ENCODE measurements at places on chromosomes 1 and 21. TPM values are rescaled to one million over a fixed set of nuclear protein-coding genes. Genes with fewer than 3 reads are reported as not detected.

DNA sequence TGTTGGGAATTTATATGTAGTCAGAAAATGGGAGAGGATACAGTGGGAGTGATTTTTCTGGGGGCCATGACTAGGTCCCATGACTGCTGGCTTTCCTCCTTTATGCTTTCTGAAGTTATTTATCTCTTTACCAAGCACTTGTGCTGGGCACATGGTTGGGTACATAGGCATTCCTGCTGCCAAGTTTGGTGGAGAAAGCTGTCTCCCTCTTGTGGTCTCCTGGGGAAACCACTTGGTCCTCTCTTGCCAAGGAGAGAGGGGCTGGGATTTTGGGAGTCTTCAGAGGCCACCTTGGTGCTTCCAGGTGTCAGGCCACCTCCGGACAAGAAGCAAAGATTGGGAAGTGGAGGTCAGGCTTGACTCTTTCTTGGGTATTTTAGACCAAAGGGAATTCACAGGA lies 120.2 kb upstream of the KCNE2 start:
- no peaks in the 10 kb centered on the region for H3K27me3 ChIP-seq
- no peak for DNase-seq
- H3K4me1 ChIP-seq = no peaks in the 10 kb centered on the region

DNA sequence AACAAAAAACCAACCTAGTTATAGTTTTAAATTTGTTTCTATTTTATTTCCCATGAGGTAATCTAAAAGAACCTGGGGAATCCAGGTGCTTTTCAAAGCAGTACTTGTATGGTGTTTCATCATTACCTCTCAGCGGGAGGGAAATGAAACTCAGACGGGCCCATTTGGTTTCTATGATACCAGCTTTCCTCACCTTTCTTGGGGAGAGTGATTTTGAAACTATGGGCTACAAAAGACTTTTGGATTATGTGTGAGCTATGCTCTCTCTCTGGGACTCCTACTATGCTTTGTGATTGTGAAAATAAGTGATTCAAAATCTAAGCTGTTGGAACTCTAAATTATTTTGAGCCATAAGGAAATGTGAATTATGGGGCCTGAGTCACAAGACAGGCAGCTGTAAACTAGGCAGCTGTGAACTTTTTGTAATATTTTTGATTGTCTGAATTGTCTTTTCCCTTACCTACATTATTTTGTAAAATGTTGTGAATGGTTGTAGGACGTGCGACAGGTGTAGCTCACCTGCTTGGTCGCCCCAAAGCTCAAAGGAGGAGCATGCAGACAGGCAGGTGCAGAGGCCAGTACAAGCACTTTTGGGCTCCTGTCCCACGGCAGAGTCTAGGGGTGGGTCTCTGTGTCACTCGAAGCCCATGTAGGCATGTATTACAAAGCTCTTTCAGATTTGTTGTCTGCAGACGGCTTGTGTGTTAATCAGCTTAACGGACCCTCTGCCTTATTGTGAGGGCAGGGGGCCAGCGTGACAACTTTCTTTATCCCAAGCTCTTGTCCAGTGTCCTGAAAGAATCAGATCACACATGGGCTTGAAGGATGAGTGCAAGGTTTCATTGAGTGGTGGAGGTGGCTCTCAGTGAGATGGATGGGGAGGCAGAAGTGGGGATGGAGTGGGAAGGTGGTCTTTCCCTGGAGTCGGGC lies 64.8 kb upstream of the BACH1 start:
- no peaks in the 10 kb centered on the region for H3K27me3 ChIP-seq
- H3K4me3 ChIP-seq = 0 out of 2 replicates have a peak overlapping the region, but pooled peaks have one; percentile 2
- H3K4me1 ChIP-seq = peaks cover 75% of the 10 kb centered on the region
- no peaks in the 10 kb centered on the region for H3K36me3 ChIP-seq

GRCh38 chr1:204074274-204075138 lies 1.6 kb downstream of the SOX13 start:
- no peak overlapping the region for H3K27ac ChIP-seq
- no peaks in the 10 kb centered on the region for H3K4me1 ChIP-seq
- no peak overlapping the region for H3K4me3 ChIP-seq
- no peaks in the 10 kb centered on the region for H3K36me3 ChIP-seq

- H3K4me1 ChIP-seq = peaks cover 7% of the 10 kb centered on the region
- no peak overlapping the region for H3K4me3 ChIP-seq
- no peak overlapping the region for H3K27ac ChIP-seq
- no peak for DNase-seq
Measured at GRCh38 chr1:243718893-243719292, 131.2 kb downstream of the AKT3 start.

DNA sequence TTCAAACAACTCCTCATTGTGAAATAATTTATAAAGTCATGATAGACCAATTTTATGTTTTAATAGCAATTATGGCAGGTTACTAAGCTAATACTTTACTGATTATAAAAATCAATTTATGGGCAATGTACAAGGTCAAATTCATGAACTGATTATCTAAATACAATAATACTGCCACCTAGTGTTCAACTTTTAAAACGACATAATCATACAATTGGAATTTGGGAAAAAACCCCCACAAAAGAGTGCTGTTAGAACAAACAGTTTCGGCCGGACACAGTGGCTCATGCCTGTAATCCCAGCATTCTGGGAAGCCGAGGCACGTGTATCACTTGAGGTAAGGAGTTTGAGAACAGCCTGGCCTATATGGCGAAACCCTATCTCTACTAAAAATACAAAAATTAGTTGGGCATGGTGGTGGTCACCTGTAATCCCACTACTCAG lies 14.0 kb downstream of the GTF2B start:
- H3K36me3 ChIP-seq = no peaks in the 10 kb centered on the region
- no peaks in the 10 kb centered on the region for H3K4me1 ChIP-seq
- no peak overlapping the region for H3K27ac ChIP-seq
- H3K27me3 ChIP-seq = no peaks in the 10 kb centered on the region

GRCh38 chr21:23853796-23854379 lies 1753.4 kb downstream of the MRPL39 start:
- no peak overlapping the region for H3K4me3 ChIP-seq
- H3K4me1 ChIP-seq = no peaks in the 10 kb centered on the region
- no peak overlapping the region for H3K27ac ChIP-seq

GRCh38 chr1:86507935-86508582 lies 38.8 kb upstream of the CLCA4 start:
- no peaks in the 10 kb centered on the region for H3K27me3 ChIP-seq
- H3K36me3 ChIP-seq = no peaks in the 10 kb centered on the region
- H3K27ac ChIP-seq = no peak overlapping the region
- DNase-seq = no peak
- H3K4me1 ChIP-seq = no peaks in the 10 kb centered on the region
- no peak overlapping the region for H3K4me3 ChIP-seq

DNA sequence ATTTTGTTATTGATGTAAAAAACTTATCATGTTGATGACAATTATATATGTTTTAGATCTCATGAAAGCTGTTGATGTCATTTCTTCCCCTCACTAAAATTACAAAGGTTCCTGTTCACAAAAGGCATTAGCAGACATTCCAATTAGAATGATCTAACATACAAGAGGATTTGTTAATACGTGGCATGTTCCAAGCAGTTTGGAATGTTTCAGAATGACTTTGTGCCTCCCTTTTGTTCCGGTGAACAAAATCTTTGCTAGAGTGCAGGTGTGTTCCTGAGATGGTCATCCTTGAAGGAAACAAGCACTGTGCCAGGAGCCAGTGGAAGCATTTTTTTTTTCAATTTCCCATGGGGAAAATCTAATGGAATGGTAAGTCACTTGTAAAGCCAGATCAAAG lies 108.0 kb upstream of the KCTD3 start:
- no peaks in the 10 kb centered on the region for H3K4me1 ChIP-seq
- no peaks in the 10 kb centered on the region for H3K36me3 ChIP-seq
- no peak for DNase-seq
- no peaks in the 10 kb centered on the region for H3K27me3 ChIP-seq
- H3K4me3 ChIP-seq = no peak overlapping the region

- H3K36me3 ChIP-seq = no peaks in the 10 kb centered on the region
- H3K27ac ChIP-seq = no peak overlapping the region
- H3K4me1 ChIP-seq = no peaks in the 10 kb centered on the region
- no peak for DNase-seq
Measured at GRCh38 chr1:168499688-168500049, 44.1 kb downstream of the XCL2 start.

DNA sequence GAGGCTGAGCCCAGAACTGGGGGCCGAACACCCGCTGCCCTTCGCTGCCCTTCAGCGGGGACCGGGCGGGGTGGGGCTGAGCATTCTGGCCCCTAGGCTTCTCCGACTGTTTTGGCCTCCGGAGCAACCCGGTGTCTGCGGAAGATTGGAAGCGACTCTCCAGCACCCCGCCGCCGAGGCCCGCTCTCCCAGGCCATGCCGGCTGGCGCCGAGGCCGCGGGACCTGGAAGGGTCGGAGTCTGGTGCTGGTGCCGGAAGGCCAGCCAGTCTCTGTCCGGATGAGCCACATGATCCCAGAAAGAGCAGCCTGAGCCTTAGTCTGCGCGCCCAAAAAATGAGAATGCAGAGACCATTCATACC lies 272.0 kb downstream of the FOXD2 start:
- no peaks in the 10 kb centered on the region for H3K4me1 ChIP-seq
- DNase-seq = no peak
- H3K36me3 ChIP-seq = no peaks in the 10 kb centered on the region
- H3K27ac ChIP-seq = no peak overlapping the region
- H3K27me3 ChIP-seq = peaks cover 16% of the 10 kb centered on the region

DNA sequence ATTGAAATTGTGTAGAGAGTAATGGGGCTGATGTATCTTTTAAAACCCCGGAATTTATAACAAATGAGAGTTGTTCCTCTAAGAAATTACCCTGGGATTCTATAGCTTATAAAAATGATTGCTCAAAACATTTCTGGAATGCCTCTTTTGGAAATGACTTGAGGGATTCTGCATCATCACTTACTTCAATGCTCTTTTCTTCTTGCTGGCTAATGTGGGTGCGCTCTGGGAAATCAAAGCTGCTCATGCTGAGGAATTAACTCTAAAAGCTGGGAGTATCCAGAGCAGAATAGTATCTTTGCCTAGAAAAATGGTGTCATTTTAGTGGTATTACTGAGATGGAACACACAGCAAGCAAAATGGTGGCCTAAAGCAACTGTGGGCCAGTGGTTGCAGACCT lies 23.0 kb upstream of the TBX15 start:
- peaks cover 8% of the 10 kb centered on the region for H3K27me3 ChIP-seq
- H3K4me3 ChIP-seq = no peak overlapping the region
- H3K36me3 ChIP-seq = no peaks in the 10 kb centered on the region
- H3K27ac ChIP-seq = no peak overlapping the region

DNA sequence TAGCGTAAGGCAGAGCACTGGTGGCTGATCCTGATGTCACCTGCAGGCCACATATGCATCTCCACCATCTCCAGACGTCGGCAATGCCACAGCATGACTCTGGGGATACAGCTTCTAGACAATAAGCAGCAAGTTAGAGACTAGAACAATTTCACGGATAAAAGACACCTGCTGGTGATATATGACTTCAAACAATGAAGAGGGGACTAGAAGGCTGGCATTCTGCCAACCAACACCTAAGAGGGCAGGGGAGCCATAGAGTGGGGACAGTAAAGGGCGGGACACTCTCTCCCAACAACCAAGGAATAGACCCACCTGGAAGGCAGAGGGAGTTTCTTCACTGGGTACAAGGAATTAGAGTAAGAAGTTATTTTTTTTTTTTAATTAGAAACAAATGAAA lies 126.7 kb downstream of the SIM2 start:
- H3K27ac ChIP-seq = no peak overlapping the region
- H3K4me3 ChIP-seq = no peak overlapping the region
- no peaks in the 10 kb centered on the region for H3K4me1 ChIP-seq
- no peak for DNase-seq

DNA sequence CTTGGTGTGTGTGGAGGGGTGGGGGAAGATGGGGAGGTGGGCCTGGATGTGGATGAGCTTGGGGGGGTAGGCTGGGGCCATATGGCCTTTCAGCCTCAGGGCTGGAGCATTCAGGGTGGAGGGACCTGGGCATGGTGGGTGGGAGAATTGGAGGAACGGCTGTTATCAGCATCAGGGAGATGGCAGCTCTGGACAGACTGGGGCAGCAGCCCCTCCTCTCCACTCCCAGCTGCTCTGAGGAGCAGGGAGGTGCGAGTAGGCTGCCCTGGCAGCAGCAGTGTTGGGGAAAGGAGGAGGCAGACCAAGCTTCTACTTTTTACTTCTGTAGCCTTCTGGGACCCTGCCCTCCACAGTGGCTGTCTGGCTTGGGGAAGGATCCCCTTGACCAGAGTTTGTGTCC lies 10.2 kb downstream of the PPFIA4 start:
- DNase-seq = no peak
- no peak overlapping the region for H3K4me3 ChIP-seq

GRCh38 chr1:18279351-18280074 lies 171.9 kb downstream of the IGSF21 start:
- H3K36me3 ChIP-seq = no peaks in the 10 kb centered on the region
- H3K27ac ChIP-seq = no peak overlapping the region
- H3K4me1 ChIP-seq = peaks cover 24% of the 10 kb centered on the region

FNDC5 gene
- total RNA-seq = not detected

RNF186 gene
- total RNA-seq = not detected

OR2T34 gene
- 0.64 TPM for total RNA-seq

SPRR2G gene
- not detected for total RNA-seq

TNFAIP8L2 gene
- 6.2 TPM for total RNA-seq

REN gene
- not detected for total RNA-seq

WDR64 gene
- total RNA-seq = not detected

Data from GM12878 (cell line).